ENCODE measurements at places on chromosomes 1 and 21.

DNA sequence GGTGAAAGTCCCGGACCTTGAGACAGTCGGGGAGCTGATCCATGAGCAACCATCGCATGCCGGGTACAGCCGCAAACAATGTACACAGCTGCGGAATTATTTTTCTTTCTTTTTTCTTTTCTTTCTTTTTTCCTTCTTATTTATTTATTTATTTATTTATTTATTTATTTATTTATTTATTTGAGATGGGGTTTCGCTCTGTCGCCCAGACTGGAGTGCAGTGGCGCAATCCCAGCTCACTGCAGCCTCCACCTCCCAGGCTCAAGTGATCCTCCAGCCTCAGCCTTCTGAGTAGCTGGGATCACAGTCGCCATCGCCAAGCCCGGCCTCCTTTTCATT lies 2.6 kb upstream of the PERM1 start:
- DNase-seq, result no peak

- DNase-seq, result no peak
Observed at GRCh38 chr21:41651406-41651805, 115.4 kb downstream of the RIPK4 start.

DNA sequence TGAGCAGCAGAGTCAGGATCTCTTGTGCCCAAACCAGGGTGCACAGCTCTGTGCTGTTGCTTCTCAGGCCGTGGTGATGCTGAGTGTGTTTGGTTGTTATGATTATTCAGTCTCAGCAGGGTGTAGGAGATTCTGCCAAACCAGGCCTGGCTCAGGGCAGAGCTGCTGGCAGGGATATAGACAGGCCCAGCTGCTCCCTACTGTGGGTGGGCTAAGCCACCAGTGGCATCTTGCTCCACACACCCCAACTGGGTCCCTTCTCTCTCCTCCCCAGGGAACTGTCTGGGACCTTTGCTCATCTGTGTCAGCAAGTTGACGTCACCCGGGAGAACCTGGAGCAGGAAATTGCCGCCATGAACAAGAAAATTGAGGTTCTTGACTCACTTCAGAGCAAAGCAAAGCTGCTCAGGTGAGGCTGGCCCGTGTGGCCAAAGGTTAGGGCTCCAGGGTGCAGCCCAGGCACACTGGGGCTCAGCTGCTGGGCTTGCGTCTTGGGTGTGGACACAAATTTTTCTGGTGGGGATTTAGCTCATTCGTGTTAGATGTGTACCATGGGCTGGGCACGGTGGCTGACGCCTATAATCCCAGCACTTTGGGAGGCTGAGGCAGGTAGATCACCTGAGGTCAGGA lies 9.9 kb upstream of the MIIP start:
- DNase-seq, result no peak

GRCh38 chr21:45573452-45574035 lies 31.3 kb upstream of the SLC19A1 start:
- no peak for DNase-seq

DNA sequence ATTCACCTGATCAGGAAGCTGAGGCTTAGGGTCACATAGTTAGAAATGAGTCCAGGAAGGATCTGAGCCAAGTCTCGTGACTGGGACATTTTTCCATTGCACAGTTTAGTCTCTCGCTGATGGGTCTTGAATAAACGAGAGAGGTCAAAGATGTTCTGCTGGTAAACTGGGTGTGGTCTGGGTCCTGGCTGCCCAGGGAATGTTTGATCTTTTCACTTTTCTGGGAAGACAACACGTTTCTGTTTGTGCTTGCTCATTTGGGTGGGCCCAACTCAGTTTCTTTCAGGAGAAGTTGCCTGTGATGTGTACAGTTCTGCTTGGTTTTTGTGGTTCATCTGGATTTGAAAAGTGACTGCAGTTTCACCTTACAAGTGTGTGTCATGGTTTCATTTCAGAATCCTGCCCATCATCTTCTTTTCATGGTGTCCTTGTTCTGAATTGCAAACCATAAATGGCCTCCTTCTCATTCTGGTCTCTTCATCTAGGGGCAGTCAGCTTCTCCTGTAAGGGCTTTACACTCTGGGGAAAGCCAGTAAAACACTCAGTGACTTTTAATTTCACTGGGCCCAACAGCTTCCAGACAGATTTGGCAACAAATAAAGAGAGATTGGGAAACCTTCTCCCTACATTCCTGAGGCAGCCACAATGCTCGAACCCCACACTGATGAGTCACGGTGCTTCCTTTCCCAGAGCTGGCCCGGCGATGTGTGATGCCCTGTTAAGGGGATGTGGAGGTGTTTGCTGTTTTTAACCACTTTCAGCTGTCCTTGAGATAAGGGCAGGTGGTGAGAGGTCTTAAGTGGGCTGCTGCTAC lies 7.2 kb upstream of the TACSTD2 start:
- peak; percentile 96 for DNase-seq

DNA sequence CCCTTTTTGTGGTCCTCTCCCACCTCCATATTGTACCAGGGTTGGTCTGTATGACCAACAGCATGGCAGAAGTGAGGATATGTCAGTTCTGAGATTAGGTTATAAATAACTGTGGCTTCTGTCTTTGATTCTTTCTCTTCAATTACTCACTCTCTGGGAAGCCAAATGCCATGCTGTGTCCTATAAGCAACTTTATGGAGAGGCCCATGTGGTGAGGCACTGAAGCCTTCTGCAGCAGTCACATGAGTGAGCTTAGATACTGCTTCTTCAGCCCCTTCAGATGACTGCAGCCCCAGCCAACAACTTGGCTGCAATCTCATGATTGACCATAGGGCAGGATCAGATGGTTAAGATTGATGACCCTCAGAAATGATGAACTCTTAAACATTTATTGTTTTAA lies 34.0 kb upstream of the SAMD13 start:
- DNase-seq, result no peak

DNA sequence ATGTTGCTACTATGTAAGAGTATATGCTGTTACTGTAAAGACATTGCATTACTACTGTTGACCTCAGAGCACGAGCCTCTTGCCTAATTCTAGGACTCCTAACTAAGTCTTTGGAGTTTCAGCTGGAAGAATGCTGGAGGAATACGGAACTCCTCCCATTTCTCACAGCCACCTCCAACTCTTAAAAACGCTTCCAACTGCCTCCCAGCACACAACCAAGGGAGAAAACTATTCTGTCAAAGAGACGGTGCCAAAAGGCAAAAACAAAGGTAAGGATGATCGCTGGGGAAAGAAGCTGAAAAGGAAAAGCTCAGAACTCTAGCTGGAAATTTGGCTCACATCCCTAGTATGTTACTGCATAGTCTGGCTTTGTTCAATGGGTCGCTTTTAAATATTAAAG lies at the start of gene FMO2:
Gene FMO2, plus strand, starts transcription at position 210 of the 400 bp plus-strand sequence. CDS start 414 bp downstream, outside the sequence.
- no peak for DNase-seq

GRCh38 chr1:62508187-62508758 lies 71.4 kb downstream of the USP1 start:
- peak; percentile 3 for DNase-seq

- no peak for DNase-seq
Observed at GRCh38 chr1:12136916-12137610, 29.7 kb upstream of the TNFRSF1B start.

- DNase-seq, result peak; percentile 64
Observed at GRCh38 chr1:153945795-153946621, 510 bp downstream of the DENND4B start.

DNA sequence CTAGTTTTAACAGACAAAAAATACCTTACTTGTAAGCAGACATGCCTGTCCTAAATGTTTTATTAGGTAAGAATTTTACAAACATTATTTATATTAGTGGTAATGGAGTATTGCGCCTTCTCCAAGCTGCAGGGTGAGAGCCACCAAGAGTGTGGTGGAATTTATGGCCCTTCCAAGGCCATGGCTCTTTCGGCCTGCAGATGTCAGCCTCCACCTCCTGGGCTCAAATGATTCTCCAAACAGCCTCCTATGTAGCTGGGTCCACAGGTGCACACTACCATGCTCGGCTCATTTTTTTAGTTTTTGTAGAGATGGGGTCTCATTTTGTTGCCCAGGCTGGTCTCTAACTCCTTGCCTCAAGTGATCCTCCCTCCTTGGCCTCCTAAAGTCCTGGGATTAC lies 56.3 kb downstream of the ITGB3BP start:
- DNase-seq, result no peak

GRCh38 chr21:39712976-39713375 lies 32.0 kb upstream of the IGSF5 start:
- DNase-seq, result no peak

DNA sequence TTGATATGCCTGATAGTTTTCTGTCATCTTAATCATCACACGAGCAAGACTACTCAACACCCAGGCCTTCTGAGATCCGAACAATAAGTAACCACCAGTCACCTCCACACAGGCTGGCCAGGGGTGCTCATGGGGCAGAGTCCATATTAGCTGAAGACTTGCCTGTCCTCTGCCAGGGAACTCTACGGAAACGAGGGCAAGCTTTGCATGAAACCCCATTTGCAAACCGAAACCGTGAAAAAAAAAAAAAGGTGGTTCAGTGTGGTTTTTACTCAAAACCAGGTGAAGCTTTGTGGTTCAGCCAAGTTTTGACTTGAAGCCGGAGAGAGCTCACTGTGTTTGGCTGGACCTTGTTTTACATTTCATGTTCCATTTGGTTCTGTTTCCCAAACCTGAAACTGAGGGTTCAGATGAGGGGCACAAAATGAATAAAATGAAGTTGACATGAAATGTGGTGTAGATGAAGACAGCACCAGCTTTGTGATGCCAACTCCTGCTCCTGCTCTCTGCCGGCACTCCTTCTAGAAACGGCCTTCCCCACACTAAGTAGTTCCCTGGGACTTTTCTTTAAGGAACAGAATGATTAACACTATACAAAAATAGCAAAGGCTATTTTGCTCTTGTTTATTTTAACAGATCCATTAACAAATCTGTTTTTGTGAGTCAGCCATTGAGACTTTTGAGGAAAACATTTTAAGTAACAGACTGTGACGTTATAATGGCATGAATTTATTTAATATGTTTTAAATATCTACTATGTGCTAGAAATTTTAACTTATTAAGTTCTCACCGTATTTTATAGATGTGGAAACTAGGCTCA lies 74.7 kb downstream of the RUNX1 start:
- no peak for DNase-seq

GRCh38 chr1:15866721-15867201 lies 19.3 kb downstream of the SPEN start:
- no peak for DNase-seq

- no peak for DNase-seq
Observed at GRCh38 chr1:190101756-190102155, 375.9 kb downstream of the BRINP3 start.

- no peak for DNase-seq
Observed at GRCh38 chr1:216464489-216464888, 41.2 kb upstream of the USH2A start.

- DNase-seq, result no peak
Observed at GRCh38 chr1:192376374-192376773, 59.6 kb downstream of the RGS21 start.

GRCh38 chr1:33286451-33287185 lies 30.3 kb downstream of the ZNF362 start:
- no peak for DNase-seq

Data from PC-9 (cell line).